ENCODE measurements at places on chromosomes 6 and 20.

- peak; percentile 52 for DNase-seq
Observed at GRCh38 chr20:64047968-64048401, 1.5 kb downstream of the SOX18 start.

- DNase-seq: no peak
Observed at GRCh38 chr6:106477790-106478189, 117.3 kb downstream of the CRYBG1 start.

GRCh38 chr6:119124079-119124824 lies 45.8 kb upstream of the FAM184A start:
- DNase-seq: no peak

- no peak for DNase-seq
Observed at GRCh38 chr20:37468886-37469285, 52.2 kb upstream of the NNAT start.

GRCh38 chr6:166936079-166936787 lies 20.1 kb downstream of the RNASET2 start:
- DNase-seq: peak; percentile 10

DNA sequence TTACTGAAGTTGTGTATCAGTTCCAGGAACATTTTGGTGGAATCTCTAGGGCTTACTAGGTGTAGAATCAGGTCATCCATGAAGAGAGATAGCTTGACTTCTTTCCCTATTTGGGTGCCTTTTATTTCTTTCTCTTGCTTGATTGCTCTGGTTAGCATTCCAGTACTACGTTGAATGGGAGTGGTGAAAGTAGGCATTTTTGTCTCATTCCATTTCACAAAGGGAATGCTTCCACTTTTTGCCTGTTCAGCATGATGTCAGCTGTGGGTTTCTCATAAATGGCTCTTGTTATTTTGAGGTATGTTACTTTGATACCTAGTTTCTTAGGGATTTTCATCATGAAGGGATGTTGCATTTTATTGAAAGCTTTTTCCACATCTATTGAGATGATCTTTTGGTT lies 195.3 kb downstream of the MOXD1 start:
- no peak for DNase-seq

DNA sequence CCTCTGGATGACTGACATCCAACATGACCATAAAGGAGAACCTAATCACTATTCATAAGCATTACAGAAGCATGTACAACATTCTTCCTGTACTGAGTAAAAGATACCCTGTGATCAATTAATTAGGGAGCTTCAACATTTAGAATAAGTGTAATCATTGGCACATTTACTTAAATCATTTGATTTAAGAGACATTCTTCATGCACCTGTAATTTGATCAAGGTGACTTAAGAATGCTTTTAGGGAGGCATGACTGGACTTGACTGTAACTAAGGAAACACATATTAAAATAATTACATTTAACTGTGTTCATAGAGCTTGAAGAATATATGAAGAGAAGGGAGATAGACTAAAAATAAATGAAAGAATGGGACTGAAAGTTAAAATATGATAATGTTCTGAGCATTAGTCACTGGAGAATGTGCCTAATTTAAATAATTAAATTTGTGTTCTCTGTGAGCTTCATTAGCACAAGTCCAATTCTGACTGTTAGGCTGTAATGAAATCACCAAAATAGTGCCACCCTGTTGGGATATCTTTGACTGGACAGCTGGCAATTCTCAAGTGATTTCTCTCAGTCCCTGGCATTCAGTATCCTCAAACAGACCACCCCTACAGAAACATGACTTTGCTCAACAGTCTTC lies 295.5 kb upstream of the ADGRB3 start:
- no peak for DNase-seq

DNA sequence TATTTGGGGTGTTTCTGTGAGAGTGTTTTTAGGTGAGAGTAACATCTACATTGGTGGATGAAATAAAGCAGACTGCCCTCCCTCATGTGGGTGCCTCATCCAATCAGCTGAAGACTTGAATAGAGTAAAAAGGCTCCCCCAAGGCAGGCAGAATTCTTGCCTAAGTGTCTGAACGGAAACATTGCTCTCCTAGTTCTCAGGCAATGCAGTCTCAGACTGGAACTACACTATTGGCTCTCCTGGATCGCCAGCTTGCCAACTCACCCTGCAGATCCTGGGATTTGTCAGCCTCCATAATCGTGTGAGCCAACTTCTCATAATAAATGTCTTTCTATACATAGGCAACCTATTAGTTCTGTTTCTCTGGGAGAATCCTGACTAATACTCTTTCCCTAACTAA lies 5.5 kb upstream of the TMEM170B start:
- DNase-seq: no peak

GRCh38 chr20:41443691-41444090 lies 77.1 kb upstream of the EMILIN3 start:
- no peak for DNase-seq

GRCh38 chr6:107272246-107272645 lies 156.9 kb upstream of the BEND3 start:
- DNase-seq: no peak

DNA sequence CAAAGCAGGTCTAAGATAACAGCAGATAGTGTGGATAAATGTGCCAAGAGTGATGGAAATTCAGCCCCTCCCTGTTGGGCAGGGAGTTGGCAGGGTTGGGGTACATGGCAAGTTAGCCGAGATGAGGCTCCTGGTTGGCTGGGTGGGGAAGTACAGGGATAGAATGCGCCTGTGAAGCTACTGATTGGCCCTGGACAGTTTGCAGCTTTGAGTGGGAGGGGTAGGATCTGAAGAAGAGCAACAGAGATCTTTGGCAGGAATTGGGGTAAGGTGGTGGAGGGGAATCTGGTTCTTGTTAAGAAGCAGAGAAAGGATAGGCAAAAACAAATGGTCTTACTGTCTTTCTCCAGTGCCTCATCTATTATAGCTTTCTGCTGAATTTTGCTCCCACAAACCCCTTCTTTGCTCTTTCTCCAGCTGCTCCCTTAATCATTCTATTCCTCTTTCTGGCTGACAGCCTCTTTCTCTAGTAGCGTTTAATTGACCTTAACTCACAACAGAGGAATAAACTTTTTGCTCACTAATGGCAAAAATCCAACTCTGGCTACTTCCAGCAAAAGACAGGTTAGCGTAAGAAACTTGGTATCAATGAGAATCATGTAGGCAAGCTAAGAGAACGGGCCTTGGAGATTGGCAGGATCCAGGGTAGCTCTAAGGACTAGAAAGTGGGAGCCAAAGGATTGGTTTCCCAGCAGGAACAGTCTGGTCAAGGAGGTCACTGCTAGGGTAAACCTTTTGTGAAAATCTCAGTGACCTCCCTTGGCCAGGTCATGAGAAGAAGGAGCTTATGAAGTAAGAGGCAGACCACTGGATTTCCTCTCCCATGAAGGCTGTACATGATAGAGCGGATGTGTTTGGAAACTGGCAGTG lies 86.3 kb upstream of the CARMIL1 start:
- no peak for DNase-seq

GRCh38 chr6:147868427-147869190 lies 360.1 kb downstream of the SAMD5 start:
- no peak for DNase-seq

DNA sequence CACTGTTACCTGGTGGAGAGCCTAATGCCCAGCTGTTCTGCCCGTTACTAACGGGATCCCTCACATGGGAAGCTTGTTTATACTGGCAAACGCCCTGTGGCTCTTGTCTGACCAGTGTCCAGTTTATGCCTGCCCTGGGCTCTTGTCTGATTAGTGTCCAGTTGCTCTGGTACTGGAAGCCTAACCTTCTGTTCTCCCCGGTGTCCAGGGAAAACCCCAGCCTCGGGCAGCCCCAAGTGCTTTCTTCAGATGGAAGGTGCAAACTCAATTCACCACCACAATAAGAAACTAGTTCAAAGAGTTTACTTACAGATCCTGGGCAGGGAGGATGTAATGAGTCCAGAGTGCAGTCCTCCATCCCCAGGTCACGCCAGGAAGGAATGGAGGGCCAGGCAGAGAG lies 148.4 kb downstream of the TBXT start:
- DNase-seq: no peak

DNA sequence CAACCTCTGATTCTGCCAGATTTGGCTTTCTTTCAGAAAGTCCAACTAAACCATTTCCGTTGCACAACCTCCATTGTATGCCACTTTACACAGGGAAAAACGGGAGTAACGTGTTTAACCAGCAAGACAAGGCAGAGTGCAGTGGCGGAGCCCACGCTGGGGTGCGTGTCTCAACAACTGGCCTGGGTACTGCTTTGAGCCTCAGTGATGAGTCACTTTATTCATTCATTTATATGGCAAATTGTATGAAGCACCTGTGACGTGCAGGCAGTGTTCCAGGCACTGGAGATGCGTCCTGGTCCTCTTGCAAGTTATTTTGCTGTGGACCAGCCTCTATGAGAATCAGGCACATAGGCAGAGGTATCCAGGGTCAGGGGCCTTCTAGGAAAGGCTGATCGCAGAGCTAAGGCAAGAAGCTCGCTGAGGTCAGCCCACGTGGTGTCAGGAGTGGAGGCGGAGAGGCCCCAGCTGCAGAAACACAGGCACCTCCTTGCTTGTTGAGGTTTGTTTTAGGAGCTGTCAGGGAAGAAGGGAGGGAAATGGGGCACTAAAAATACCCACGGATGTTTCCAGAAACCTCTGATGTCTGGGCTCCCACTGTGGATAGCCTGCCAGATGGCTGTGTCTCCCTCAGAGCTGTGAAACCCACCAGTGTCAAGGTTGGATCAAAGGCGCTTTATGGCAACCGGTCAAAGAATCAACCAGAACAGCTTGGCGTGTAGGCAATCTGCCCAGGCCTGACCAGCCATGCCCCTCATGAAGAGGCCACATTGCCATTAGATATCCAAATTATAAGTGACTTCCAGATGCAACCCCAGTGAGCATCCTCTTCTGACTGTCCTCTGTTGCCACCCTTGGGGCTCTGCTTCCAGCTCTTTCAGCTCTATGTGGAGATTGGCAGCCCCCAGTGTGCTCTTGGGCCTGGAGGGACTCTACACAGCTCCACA lies 157.2 kb downstream of the CD83 start:
- DNase-seq: no peak

DNA sequence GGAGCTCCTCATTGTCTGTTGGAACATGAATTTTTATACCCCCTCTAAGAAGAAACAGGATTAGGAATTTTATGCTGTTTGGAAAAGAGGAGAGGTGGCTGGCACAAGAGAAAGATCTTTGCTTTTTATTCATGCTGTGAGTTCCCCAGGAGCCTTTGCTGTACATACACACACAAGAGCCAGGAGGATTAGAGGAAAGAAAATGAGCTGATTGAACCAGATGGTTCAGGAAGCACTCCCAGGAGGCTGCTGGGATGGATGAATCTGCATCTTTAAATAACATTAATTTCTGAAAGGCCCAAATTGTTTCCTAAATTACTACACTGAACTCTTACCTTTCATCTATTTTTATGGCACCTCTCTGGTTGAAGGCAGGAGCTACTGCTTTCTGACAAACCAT lies 20.1 kb upstream of the TCP11 start:
- no peak for DNase-seq

GRCh38 chr6:125989631-125990030 lies 3.3 kb downstream of the TRMT11 start:
- no peak for DNase-seq

GRCh38 chr6:36113703-36114102 lies 16.6 kb upstream of the MAPK13 start:
- DNase-seq: no peak

GRCh38 chr6:142816031-142816430 lies 128.9 kb downstream of the HIVEP2 start:
- no peak for DNase-seq

GRCh38 chr6:38364127-38364526 lies 275.6 kb downstream of the BTBD9 start:
- no peak for DNase-seq

- DNase-seq: no peak
Observed at GRCh38 chr6:41678511-41679084, 40.3 kb downstream of the MDFI start.

GRCh38 chr6:167913699-167914098 lies 83.8 kb upstream of the KIF25 start:
- DNase-seq: no peak

GRCh38 chr6:119957195-119957594 lies 607.6 kb upstream of the MAN1A1 start:
- DNase-seq: no peak

DNA sequence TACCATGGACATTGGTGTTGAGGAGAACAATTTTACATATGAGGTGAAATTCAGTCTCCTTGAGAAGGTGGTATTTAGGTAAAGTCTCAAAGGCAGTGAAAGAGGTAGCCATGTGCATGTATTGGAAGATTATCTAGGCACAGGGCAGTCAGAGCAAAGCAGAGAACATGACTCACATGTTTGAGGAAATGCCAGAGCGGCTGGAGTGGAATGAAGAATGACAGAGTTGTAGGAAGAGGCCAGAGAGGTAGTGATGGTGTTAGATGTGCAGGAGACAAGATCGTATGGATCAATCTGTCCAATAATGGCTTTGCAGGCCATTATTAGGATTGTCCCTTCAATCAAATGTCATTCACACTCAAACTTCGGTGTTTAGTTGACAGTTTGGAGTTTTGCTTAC lies 449.4 kb upstream of the PTCHD4 start:
- DNase-seq: no peak

GRCh38 chr6:83474309-83474708 lies 38.0 kb upstream of the PRSS35 start:
- DNase-seq: no peak

- DNase-seq: no peak
Observed at GRCh38 chr6:86938814-86939213, 1.5 kb downstream of the HTR1E start.

- no peak for DNase-seq
Observed at GRCh38 chr20:10307359-10307735, 88.7 kb downstream of the SNAP25 start.

GRCh38 chr6:47897247-47897646 lies 115.4 kb downstream of the OPN5 start:
- peak; percentile 72 for DNase-seq
